CD4-positive, alpha-beta T cell treated with Interleukin-15 for 4 hours (primary cell): ENCODE measurements at places on chromosomes 3 and 15.

GRCh38 chr3:132294906-132295305 is 22.3 kb upstream of the ACP3 start:
- no peak for DNase-seq

DNA sequence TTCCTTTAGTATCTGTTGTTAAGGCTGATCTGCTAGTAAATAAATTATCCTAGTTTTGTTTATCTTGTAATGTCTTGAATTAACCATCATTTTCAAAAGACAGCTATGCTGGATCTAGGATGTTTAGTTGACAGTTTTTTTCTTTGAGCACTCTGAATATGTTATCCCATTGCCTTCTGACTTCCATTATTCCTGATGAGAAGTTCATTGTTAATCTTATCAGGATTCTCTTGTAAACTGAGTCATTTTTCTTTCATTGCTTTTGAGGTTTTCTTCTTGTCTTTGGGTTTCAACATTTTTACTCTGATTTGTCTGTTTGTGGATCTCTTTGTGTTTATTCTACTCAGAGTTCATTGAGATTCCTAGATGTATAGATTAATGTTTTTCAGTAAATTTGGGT is 157.7 kb downstream of the WNT7A start:
- no peak for DNase-seq

DNA sequence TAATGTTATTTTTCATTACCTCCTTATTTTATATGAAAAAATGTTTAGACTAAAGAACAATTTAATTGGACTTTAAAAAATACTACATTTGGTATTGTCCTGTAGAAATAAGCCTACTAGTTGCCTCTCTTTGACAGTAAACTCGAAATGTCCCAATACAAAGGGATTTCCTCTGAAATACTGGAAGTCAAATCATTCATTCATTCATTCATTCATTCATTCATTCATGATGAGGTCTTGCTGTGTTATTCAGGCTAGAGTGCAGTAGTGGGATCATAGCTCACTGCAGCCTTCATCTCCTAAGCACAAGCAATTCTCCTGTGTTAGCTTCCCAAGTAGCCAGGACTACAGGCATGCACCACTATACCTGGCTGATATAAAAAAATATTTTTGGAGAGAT is 50.6 kb upstream of the PYGO1 start:
- DNase-seq: no peak

DNA sequence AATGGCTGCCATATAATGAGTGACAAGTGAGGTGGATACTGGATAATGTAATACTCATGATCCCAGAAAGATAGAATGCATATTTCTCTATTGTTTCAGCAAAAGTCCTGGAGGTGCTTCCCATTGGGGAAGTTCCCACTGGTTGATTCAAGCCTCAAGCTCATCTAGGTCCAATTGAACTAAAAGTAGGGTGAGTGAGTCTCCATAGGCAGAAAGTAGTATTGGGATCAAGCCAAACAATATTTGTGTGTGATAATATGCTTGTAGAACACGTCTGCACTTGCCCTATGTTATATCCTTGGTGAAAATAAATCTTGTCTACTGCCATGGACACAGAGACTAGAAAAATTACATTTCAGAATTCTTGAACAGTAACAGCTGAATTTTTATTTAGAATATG is 14.8 kb upstream of the ZBTB20 start:
- no peak for DNase-seq

GRCh38 chr3:171956181-171956683 is 83.1 kb upstream of the FNDC3B start:
- no peak for DNase-seq

- no peak for DNase-seq
Observed at GRCh38 chr3:14563946-14564539, 23.9 kb upstream of the GRIP2 start.

- DNase-seq: no peak
Observed at GRCh38 chr15:101549647-101550046, 60.1 kb upstream of the PCSK6 start.

- no peak for DNase-seq
Observed at GRCh38 chr15:42750306-42750705, 13.4 kb upstream of the CDAN1 start.

DNA sequence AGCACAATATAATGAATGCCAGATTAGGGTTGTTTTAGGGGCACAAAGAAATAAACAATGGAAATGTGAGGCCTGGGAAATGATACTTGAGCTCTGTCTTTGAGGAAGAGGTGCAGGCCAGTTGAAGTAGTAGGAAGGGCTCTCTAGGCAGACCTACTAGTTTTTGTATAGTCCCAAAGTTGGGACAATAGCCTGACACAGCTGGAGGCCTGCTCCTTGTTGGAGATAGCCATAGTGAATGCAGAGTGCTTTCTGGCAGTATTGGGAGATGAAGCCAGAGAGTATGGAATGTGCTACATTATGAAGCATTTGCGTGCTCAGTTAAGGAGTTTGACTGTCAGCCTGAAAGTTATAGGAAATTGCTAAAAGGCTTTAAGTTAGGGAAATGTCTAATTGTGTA is 251.2 kb upstream of the ZPLD1 start:
- DNase-seq: no peak

DNA sequence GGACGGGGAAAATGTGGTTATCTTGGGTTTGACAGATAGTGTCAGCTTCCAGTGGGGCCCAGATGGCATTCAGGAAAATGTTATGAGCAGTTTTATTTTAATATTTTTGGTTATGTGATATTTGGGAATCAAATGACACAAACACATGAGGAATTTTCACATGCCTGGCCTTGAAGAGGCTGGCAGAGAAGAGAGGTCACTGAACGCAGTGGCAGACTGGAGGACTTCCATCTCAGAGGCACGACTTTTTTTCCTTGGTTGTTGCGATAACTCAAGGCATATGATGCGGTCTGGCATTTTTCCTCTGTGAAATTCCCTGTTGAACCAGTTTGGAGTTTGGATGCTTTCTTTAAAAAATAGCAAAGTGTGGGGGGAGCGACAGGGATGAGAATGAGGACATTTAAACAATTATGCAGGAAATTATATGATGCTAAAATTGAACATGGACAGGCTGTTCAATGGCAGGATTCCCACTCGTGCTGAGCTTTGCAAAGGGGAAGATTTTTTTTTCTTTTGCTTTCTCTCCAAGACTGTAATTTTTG is 36.9 kb upstream of the ARPP21 start:
- no peak for DNase-seq

DNA sequence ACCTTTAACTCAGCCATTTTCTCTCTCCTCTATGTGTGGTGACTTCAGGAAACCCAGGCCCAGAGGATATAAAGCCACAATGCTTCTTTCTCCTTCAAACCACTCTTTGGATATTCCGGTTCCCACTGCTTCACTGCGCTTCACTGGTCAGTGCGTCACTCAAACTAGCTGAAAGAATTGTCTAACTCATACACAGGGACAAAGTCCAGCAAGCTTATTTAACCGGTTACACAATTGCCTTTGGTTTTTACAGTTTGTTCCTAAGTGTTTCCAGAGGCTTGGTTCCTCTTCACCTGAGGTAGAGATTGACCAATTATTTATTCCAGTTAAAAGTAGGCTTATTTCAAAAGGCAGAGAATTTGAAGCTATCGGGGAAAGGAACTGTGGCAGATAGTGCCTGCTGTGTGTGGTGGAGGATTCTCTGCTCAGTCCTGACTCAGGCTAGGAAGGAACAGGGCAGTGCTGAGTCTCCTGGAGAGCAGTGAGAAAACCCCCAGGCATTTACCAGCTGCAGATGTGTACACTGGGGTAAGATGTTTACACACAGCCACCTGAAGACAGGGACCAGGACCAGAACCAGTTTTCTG is at the start of gene HGD:
Gene HGD (minus strand): TSS at position 145 of the 587 bp plus-strand sequence. CDS start 128 bp downstream, at position 17.
- no peak for DNase-seq
